ENCODE measurements at places on chromosomes 6 and 20.

GRCh38 chr6:148509800-148510581 is 167.4 kb downstream of the SASH1 start:
- no peak for DNase-seq

- DNase-seq = no peak
Measured at GRCh38 chr6:37535759-37536490, 36.2 kb upstream of the CCDC167 start.

GRCh38 chr20:61043681-61044080 is 208.4 kb upstream of the CDH4 start:
- no peak for DNase-seq

GRCh38 chr6:138493413-138493812 is 5.9 kb downstream of the NHSL1 start:
- no peak for DNase-seq

GRCh38 chr6:1519597-1519996 is 90.1 kb upstream of the FOXC1 start:
- DNase-seq = no peak

GRCh38 chr6:109979033-109979921 is 1.2 kb downstream of the GPR6 start:
- DNase-seq = no peak

DNA sequence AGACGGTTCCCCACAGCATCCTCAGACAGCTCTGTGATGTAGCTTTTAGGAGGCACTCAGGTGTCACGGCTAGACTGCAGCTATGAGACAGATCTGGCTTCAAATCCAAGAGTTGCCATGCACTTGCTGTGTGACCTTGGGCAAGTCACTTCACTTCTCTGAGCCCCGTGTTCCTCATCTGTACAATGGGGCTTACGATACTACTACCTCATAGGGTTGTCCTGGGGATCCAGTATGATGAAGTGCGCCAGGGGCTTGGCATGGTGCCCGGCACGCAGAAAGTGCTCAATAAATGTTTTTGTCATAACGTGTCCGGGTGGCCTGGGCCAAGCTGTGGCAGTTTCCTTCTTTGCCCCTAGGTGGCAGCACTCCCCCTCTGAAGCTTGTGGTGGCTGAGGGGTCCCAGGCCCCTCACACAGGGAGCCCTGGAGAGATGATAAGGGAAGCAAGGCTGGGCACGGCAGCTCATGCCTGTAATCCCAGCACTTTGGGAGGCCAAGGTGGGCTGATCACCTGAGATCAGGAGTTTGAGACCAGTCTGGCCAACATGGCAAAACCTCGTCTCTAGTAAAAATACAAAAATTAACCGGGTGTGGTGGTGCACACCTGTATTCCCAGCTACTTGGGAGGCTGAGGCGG is 19.1 kb upstream of the CHMP4B start:
- no peak for DNase-seq

- DNase-seq = peak; percentile 19
Measured at GRCh38 chr6:20680697-20681165, 146.5 kb downstream of the CDKAL1 start.

DNA sequence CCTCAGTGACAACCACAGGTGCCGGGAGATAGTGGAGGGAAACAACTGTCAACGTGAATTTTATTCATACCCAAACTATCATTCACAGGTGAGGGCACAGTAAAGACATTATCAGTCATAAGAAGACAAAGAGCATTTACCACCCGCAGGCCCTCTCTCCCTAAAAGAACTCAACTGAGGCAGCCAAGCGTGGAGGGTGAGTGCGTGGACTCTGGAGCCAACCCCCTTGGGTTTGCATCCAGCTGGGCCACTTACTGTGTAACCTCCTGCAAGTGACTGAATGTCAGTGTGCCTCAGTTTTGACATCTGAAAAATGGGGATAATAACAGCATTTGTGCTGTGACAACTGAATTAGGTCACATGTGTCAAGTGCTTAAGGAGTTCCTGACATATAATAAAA is 70.6 kb upstream of the KCNK16 start:
- no peak for DNase-seq

GRCh38 chr6:67219346-67219745 is 1415.7 kb upstream of the ADGRB3 start:
- no peak for DNase-seq

- no peak for DNase-seq
Measured at GRCh38 chr6:165298875-165299274, 10.5 kb downstream of the C6orf118 start.

GRCh38 chr20:61287583-61288275 is 35.7 kb downstream of the CDH4 start:
- no peak for DNase-seq

DNA sequence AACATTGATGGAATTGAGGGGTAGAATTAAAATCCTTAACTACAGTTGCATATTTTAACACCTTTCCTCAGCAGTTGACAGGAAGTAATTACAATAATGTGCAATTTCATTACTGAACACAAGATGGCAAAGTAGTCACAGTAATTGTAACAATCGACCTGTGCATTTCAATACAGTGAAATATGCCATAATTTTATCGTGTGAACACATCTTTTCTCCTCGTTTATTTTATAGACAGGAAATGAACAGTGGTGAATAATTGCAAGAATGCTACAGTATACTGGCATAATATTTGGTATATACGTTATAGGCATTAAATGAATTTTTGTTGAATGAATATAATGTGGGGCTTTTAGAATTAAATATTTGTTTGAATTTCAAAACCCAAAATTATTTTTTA is 25.0 kb downstream of the CYB5R4 start:
- peak; percentile 78 for DNase-seq

- DNase-seq = no peak
Measured at GRCh38 chr6:11315743-11316437, 83.4 kb upstream of the NEDD9 start.

- DNase-seq = peak; percentile 26
Measured at GRCh38 chr20:38805958-38806854, 709 bp downstream of the PPP1R16B start.

DNA sequence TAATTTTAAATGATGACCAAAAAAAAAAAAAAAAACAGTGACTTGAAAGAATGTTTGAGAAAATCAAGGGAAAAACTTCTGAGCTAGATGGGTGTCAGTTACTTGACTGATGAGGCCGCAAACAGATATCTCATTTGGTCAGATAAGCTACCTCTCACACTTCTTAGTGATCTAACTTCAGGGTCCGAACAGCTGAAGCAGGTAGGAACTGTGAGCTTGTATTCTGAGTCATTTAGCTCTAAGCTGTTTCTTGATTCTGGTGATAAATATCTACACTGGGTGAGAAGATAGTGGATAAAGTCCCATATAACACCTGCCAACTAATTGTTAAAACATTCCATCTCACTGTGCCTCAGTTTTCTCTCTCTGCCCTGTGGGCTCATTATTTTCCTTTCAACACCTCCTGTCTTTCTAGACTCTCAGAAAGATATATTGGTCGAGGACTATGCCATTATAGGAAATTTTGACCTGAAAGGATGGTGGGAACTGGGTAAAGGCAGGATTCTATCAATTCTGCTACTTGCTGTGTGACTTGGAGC is 7.7 kb downstream of the KIF3B start:
- no peak for DNase-seq

- no peak for DNase-seq
Measured at GRCh38 chr6:110517601-110518281, 41.3 kb upstream of the SLC22A16 start.

GRCh38 chr6:167543602-167544497 is 219.0 kb downstream of the TTLL2 start:
- DNase-seq = no peak

DNA sequence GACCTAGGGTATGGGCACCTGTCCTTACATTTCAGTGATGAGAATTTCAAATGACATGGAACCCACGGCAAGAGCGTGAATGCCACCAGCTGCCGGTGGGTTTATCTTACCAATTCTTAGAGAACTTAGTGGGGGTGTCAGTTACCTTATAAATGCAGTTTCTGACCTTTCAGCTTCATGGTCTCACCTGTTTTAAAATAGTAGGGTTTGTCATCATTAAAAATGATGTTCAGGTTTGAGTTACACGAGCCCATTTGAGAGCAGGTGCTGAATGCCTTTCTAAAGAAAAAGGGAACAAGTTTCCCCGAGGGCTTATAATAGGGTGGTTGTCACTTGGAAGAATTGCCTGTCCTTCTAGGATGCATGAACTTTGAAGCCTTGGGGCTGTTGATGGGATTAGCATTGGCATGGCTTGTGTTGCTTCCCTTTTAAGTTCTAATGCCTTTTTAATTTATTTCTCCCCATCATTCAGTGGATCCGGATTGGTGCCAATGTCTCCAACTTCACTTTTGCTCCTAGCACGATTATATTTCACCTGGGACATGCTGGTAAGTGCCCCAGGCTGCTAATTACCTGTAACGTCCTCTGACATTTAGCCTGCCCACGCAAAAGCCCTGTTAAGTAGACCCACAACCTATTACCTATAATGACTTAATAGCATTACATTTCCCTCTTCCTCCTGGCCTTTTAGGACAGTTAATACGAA is 27.9 kb downstream of the GHRH start:
- no peak for DNase-seq

DNA sequence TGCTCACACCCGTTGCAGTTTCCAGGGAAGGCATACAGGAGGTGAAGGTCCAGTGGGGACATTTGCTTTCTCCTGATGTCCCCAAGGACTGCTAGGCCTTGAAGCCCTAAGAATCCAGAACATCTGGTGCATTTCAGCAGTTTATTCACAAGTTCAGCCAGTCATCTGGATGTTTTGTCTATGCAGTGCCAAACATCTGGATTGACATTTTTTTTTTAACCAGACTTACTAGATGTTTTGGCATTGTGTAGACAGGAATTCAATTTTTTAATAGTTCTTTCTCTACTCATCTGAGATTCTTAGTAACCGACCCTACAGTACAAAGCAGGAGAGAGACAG is 256.2 kb downstream of the CLIC5 start:
- DNase-seq = no peak

DNA sequence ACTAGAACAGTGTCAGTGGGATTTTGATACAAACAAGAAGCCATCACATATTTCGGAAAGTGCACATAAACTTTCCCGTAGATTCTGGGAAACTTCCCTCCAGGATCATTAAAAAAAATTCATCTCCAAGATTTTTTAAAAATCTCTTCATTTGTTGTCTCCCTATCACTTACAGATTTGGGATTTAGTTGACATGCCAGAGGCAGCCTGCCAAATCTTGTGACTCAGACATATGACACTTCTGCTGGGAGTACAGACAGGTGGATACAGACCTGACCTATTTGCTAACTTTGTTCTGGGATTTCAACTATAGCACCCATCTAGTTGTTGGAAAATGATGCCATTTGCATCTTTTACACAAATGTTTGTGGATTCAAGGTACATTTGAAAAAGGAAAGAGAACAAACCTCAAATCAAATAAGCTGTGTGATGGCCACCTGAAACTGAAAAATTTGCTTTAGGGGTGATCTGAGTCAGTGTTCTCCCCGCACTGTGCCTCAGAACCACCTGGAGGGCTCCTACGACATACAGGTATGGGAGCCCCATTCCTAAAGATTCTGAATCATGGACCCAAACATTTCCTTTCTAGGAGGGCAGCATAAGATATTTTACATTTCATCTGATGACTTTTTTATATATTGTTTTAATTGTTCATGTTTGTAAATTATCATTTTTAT is 21.9 kb upstream of the CD2AP start:
- DNase-seq = no peak

- DNase-seq = no peak
Measured at GRCh38 chr20:46438156-46438750, 31.8 kb upstream of the ELMO2 start.

- no peak for DNase-seq
Measured at GRCh38 chr6:135488023-135488422, 9.5 kb downstream of the AHI1 start.

GRCh38 chr6:13814938-13815575 is 700 bp upstream of the MCUR1 start:
- no peak for DNase-seq

DNA sequence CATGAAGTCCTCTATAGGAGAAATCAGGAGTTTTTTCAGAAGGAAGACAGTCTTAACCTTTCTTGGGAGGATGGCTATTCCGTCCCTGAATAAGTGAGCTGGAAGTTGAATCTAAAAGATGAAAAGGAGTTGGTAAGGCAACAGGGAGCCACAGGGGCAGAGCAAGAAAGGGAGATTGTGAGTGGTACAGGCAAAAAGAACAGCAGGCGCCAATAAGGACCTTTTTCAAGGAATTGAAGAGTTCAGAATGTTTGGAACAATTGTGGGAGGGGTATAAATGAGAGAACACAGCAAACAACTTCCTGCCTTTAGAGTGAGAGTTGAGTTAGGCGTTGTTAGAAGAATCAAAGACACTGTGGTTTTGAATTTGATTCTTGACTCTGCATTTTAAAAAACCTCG is 1003.7 kb downstream of the EPHA7 start:
- no peak for DNase-seq

GRCh38 chr6:45663251-45664221 is 285.8 kb upstream of the SUPT3H start:
- peak; percentile 43 for DNase-seq
